Anterior cingulate cortex (tissue), 58 donors: ENCODE measurements at places on chromosomes 7 and 10.
A peak's percentile ranks its signal among the peaks of the same experiment; 100 is the strongest.

DNA sequence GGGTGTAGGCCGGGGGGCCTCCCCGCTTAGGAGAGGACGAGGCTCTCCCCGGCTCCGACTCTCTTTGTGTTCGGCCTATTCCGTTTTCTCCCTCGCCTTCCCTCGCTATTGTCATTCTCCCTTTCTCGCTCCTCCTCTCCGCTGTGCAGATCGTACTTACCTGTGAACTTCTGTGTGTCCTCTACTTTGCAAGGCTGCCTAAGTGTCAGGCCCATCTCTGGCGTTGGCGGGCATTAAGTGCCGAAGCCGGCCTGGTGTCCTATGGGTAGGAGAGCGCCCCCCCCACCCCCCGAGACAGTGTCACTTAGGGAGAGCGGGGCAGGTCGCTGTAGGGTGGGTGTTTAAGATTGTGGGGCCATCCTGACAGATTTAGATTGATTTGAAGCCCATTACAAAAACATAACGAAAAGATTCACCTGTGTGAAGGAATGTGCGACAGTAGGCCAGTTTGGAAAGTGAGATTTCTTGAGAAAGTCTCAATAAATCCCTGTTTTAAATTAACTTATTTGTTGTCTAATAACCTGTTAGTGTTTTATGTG is 579 bp downstream of the RBM33 start:
- DNase-seq: peak; percentile 28

GRCh38 chr7:55104123-55104522 is 85.3 kb downstream of the EGFR start:
- no peak for DNase-seq

DNA sequence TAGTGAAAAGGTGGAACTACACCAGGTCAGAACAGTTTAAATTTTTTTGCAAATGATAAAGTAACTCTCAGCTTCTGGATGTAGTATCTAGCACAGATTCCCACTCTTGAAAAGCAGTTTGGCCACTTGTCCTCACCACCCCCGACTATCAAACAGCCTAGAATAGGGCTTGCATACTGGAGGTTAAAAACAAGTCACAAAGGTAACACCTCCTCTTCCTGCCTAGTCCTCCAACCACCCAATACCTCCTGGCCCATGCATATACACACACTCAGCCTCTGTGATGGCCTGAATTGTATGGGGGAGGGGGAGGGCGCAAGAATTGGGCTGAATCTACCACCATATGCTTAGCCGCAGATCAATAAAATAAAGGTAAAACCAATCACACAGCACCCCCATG is 5.7 kb downstream of the SKAP2 start:
- DNase-seq: no peak

GRCh38 chr10:104342941-104343411 is 4.7 kb upstream of the ITPRIP start:
- DNase-seq: no peak

DNA sequence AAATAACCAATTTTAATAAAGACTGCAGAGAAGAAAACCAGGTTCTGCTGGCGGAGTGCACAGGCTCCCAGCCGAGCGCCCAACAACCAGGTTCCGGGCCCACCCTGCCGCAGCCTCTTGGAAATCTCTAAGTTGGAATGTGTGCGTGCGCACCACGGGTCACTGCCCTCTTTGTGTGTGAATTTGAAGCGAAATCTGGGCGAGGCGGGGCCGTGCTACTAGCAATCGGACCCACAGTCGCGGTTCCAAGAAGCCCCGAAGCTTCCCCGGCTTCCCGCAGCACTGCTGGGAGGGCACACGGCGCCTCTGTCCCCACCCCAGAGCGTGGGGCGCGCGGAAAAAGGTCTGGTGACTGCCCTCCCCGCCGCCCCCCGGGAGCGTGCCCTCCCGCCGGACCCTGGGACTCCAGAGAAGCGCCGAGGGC is 666 bp upstream of the MAP3K8 start:
- DNase-seq: no peak

DNA sequence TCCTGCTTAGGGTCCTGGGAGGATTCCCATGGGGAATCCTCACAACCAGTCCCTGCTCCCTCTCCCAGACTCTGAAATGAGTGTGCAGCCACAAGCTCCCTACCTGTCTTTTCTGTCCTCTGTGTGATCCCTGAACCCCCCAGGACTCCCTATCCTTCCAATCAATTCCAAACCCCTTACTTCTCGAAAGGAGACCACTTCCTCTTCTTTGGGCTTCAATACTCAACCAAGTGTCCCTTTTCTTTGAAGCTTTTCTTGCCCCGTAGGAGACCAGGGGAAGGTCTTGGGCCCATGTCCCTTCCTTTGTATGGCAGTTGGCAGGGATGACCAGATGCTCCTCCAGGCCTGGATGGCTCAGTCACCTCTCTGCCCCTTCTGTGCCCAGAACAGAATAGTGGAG is 1.7 kb downstream of the AEBP1 start:
- no peak for DNase-seq

- no peak for DNase-seq
Measured at GRCh38 chr7:157219154-157219553, 80.4 kb downstream of the UBE3C start.

DNA sequence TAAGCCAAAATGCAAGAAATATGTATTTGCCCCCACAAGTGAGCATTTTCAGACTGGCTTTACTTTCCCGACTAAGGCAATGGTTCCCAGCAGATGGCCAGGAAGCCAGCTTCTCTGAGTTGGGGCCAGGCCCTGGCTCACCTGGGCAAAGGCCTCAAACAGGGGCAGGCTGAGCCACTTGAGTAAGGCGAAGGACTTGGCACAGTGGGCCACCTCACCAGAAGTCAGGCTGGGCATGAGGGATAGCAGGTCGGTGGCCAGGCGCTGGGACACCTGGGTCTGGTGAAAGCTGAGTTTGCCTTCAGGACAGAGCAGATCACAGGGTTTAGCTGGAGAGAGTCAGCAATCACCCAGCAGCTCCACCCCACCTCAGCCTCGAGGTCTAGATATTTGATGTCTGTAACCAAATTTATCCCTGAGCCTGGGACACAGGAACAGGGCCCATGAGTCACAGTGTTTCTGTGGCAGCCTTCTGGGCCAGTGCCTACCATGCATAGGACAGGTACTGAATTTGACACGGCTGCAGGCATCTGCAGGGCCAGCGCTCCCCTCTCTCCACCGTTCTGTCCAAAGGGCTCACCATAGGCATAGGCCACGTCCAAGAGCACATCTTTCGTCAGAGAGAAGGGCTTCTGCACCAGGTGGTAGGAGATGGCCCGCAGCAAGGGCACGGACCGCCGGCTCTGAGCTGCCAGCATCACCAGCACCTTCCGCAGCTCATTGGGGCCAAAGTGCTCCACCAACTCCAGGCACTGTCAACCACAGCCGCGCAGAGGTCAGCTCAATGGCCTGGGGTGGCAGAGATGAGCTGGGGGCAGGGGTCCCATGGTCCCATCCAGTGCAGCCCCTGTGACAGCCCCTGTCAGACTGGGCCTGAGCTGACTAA is 7.3 kb downstream of the TBRG4 start:
- no peak for DNase-seq

GRCh38 chr10:36612436-36612835 is 513.0 kb upstream of the ANKRD30A start:
- no peak for DNase-seq

DNA sequence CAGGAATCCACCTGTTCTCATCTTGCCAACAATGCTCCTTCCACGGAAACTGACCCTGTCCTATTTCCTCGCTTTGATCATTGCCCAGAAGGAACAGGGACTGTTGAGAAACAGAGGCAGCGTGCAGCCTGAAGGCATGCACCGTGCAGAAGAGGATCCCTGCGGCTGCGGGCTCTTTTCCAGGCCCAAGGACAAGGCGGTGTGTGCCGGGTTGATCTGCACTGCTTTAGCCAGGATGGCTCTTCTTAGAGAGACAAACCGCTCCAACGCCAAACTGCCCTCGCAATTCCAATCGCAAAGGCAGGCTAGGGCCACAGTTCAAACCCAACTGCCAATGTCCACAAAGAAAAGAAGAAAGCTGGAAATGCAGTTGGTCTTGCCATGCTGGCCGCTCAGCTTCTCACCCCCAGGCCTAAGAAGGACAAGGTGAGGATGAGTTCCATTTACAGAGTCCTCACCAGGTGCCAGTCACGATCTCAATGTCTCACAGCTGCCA is 26.5 kb downstream of the BRI3 start:
- no peak for DNase-seq

GRCh38 chr7:139703487-139704307 is 74.1 kb downstream of the HIPK2 start:
- no peak for DNase-seq

DNA sequence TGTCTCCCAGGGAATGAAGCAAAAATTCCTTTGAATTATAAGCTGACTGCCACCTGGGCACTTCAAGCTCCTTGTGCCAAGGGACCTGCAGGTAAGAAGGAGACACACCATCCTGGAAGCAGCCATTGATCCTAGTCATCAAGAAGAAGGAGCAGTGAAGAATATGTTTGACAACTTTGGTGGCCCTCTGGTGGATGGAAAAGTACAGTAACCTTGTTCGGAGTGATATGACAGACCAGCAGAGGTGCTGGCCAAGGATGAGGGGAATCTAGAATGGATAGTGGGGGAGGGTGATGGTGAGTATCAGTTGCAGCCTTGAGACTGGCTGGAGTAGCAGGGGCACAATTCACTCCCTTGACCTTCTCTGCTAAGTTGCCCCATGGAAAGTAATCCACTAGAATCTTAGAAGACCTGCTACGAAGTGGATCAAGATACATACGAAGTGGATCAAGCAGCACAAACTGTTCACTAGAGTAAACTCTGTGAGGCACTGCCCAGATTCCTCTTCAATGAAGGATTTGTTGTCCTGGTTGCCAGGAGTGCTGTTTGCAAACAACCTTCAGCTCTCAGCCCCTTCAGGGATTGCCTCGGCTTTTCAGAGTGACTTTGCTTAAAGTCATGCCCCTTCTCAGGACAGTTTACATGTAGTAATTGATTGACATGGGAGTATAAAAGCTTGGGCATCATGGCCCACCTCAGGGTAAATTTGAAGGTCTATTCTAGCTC is 44.8 kb upstream of the ORC5 start:
- DNase-seq: no peak

DNA sequence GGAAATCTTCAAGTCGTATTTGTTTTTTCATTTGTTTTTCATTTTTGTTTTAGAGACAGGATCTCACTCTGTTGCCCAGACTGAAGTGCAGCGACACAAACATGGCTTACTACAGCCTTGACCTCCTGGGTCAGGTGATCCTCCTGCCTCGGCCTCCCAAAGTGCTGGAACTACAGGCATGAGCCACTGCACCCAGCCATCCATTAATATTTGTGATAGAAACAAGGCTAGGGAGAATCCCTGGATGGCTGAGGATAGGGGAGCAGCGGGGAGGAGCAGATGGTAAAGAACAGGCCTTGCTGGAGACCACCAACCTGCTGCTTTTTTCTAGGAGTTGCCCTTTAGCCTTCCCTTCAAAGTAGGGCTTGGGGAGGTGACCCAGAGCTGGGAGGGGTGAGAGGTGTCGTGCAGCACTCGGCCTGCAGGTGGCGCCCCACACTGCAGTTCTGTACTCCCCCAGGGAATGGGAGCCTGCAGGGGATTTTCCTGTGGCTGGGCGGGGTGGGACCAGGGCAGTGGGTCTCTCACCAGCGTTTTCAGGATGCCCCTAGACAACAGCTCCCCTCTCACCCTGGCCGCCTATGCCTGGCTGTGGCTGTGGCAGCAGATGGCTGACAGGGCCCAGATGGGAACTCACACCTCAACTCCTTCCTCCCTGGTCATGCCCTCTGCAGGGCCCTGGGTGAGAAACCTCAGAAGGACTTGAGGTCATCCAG is 12.6 kb upstream of the CDH23 start:
- peak; percentile 76 for DNase-seq

DNA sequence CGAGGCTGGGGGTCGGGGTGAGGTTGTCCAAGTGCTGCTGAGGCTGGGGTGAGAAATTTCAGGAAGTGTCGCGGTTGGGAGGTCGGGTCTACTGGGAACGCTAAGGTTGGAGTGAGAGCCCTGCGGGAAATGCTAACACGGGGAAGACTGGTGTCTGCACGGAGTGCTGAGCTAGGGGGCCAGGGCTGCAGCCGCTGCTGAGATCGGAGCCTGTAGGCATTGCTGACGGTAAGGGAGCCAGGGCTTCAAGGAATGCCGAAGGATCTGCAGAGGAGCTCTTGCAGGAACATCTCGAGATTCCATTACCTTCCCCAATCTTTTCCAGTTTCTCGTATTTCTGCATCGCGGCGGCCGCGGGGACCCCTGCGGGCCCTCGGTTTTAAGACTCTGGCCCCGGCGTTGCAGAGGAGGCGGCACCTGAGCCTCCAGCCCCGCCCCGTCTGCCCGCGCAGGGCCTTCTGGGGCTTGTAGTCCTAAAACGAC is at the start of gene CDK5:
Gene CDK5 (minus strand): TSS at position 392 of the 483 bp plus-strand sequence. CDS start 49 bp downstream, at position 343.
- no peak for DNase-seq

DNA sequence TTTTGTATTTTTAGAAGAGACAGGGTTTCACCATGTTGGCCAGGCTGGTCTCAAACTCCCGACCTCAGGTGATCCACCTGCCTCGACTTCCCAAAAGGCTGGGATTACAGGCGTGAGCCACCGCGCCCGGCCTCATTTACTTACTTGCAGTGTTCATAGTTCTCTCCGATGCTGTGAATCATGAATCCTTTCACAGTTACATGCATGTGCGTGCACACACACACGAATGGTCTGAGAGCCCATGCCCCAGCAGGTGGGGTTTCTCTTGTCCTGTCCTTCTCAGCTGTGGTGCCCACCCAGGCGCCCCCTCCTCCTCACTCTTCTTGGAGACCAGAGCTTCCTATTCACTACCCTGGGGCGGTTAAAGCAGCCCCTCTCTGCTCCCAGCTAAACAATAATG is 50.6 kb downstream of the RBM17 start:
- no peak for DNase-seq

- DNase-seq: no peak
Measured at GRCh38 chr10:17022896-17023295, 106.7 kb downstream of the CUBN start.

DNA sequence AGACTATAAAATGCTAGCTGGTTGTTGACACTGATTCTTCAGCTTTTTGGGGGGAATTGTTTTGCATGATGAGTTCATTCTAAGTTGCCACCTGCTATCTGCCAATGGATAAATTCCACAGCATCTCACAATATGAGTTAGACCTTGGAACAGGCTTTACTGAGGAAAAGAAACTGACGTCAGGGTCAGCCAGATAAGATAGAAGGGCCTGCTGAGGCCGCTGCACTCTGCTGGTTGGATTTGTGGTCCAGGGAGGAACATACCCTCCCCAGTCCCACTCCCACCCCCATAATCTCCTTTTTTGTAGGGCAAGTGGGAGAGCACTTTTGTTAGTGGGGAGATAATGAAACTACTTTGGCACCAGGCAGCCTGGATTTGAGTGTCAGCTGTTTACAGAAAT is 110.6 kb upstream of the PRR15 start:
- no peak for DNase-seq

DNA sequence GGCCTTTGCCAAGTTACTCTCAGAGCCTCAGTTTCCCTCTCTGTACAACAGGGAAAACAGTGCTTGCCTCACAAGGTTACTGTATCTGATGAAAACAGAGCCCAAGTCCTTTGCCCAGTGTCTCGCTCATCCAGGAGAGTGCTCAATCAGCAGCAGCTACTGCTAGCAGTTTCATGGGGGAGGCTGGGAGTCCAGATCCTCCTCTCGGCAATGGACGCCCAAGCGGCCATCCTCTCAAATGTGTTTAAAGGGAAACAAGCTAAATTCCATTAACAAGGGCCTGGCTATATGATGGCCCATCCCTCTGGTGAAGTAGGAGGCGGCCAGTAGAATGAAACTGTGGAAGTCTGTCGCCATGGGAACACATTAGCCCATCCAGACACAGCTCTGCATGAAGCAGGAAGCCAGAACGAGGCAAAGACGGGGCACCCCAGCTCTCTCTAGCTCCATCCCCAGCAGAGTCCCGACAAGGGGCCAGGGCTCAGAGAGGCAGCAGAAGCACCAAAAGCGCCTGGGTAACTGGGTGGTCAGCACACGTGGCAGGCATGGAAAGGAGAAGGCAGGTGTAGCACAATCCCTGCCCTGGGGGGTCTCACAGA is 35.2 kb downstream of the FAM53B start:
- DNase-seq: no peak
